ENCODE measurements at places on chromosomes 2 and 18.

DNA sequence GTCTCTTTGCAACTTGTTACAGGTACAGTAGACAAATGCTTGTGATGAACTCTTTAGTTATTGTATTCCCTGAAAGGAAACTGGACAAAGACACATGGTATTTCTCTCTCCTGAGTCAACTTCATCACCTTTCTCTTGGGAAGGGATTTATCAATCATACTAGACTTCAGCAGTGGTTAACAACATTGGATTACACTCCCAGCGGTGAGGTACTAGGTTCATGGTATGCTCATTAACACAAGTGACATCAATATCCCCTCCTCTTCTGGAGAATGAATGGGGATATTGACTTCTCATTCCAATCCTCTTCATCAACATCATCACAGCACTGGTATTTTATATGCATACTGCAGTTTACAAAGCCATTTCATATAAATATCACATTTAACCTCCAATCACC lies 574.6 kb downstream of the ERBB4 start:
- no peak for DNase-seq

GRCh38 chr2:39455826-39456225 lies 18.7 kb upstream of the MAP4K3 start:
- DNase-seq, result no peak

DNA sequence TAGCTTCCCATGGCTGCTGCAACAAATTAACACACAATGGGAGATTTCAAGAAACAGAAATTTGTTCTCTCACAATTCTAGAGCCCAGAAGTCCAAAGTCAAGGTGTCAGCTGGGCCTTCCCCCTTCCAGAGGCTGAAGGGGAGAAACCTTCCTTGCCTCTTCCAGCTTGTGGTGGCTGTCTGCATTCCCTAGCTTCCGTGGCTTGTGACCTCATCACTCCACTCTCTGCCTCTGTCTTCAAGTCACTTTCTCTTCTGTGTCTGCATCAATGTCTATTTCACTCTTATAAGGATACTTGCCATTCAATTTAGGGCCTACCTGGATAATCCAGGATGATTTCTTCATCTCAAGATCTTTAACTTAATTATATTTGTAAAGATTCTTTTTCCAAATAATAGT lies 16.8 kb upstream of the SRBD1 start:
- DNase-seq, result peak; percentile 37

DNA sequence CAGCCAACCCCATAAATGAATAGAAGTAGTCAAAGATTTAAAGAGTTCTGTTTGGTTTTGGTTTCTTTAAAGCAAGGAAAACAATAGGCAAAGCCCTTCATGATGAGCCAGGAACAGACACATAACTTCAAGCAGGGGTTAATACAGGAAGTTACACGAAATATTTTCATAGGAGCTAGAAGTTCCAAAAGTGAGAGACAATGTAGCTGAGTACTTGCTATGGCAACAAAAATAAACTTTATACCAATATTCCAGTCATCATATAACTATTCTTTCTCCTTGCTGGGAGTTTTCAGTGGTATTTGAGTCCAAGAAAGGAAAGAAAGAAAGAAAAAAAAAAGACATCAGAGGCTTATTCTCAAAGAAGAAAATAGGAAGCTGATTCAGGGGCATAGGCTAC lies 56.2 kb downstream of the COBLL1 start:
- DNase-seq, result peak; percentile 18

DNA sequence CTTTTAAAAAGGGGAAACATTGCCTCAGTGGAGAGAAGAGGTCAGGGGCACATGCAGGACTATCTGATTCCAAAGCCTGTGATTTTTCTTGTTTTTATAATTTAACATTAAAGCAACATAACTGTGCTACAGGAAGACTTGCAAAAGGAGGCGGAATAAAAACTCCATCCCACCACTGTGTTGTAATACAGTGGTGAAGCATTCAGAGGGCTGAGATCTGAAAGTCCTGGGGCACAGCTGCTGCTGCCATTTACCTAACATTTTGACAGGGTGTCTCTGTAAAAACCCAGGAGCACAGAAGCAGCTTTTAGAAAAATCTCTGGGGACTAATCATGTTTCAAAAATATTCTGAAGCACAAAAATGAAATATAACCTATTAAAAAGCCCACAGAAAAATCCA lies 97.6 kb downstream of the GRB14 start:
- no peak for DNase-seq

- DNase-seq, result no peak
Measured at GRCh38 chr2:170782673-170783072, 12.5 kb downstream of the ERICH2 start.

- DNase-seq, result no peak
Measured at GRCh38 chr18:74219056-74219455, 70.7 kb downstream of the TIMM21 start.

GRCh38 chr2:236523249-236523648 lies 46.4 kb upstream of the ACKR3 start:
- DNase-seq, result no peak

GRCh38 chr2:241035818-241036396 lies 37.5 kb downstream of the SNED1 start:
- DNase-seq, result no peak

DNA sequence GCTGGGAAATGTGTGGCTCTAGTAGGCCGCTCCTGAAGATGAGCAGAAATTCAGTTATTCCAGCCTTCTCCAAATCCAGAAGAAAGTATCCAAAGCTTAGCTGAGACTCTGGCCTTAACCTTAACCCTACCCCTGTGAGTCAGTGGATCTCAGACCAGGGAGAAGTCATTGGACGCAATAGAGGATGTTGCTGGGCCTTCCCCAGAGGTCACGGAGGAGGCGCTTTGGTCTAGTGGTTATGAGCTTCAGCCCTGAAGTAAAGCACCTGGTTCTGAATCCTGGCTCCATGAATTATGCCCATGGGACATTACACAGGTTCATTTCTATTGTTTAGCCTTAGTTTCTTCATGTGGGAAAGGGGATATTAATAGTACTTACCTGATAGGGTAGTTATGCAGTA lies 24.0 kb downstream of the PKDCC start:
- DNase-seq, result no peak

DNA sequence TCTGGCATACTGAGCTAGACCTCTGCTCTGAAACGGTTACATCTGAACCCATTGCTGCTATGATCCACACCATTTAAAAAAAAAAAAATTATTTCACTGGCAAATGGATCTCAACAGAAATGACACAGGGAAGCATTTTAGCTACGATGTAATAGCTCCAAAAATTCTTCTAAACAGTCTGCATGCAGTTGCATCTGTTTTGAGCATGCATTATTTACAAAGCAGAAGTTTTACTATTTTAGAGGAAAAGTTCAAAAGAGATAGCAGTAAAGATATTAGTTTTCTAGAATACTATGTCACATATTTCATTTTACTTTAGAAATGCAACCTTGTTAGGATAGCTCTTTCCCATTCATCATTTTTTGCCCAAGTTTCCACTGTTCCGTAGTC lies 265.7 kb downstream of the MEIS1 start:
- no peak for DNase-seq

DNA sequence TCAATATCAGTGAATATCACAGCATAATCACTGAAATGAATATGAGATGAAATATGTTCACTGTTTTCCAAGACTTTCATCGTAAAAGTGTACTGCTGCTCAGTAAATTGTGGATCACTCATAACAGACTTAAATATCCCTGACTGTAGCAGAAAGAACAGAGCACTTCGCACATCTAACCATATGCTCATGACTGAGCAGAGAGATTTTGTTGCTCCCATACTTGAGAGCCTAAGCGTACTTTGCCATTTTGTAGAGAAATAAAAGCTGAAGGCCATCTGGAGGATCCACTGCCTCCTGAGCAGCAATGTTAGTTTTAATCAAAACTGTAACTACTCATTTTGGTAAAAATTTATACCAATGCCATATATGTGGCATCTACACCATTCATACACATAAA lies 243.5 kb downstream of the STK39 start:
- DNase-seq, result no peak

GRCh38 chr2:42045848-42046748 lies 1.7 kb upstream of the PKDCC start:
- no peak for DNase-seq

DNA sequence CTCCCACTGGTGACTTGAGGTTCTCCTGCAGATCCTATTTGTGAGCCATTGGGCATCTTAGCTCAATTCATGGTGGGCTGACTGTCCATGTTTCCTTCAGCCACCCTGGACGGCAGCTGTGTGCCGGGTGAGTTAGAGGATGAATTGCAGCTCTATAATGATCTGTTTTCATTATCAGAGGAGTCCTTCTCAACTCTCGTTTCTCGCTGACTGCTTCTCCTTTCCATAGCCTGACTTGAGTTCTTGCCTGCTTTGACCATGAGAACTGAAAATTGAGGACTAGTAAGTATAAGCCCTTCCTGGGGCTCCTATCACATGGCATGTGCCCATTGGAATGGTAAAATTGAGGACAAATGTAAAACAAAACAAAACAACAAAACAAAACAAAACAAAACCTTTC lies 121.8 kb downstream of the CDC42EP3 start:
- DNase-seq, result no peak

GRCh38 chr2:59296279-59296678 lies 1055.2 kb upstream of the FANCL start:
- DNase-seq, result no peak
